ENCODE measurements at places on chromosomes 3 and 15.

DNA sequence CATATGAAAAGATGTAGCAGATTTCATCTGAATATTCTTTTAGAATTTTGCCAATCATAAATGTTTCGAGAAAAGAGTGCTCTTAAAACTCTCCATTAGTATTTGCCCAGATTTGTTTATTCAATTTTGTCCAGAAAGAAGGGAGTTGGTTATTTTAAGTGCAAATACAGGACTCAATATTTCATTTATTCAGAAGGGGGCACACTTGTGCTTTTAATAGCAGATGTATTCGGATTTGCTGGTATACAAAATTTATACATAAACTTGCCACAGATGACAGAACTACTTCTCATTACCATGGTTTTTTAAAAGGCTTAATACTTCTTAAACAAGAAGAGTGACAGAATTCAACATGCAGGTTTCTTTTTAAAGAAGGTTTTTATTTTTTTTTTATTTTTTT is 69.8 kb upstream of the GRM7 start:
- no peak for DNase-seq

- DNase-seq: no peak
Observed at GRCh38 chr3:128335621-128336296, 130.9 kb downstream of the DNAJB8 start.

DNA sequence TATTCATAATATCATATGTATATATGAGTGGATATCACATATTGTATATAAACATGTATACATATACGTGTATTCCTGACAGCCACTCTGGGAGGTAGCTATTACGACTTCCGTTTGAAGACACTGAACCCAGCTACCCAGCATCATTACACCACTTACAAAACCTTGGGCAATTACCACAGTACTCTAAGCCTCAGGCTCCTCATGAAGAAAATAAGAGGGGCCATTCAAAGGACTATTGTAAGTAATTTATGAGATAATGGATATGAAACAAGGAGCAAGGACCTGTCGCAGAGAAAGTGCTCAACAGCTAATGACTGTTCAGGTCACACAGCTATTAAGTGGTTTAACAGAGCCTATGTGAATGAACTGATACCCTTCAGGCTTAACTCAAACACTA is 52.4 kb downstream of the KCNMB2 start:
- no peak for DNase-seq

DNA sequence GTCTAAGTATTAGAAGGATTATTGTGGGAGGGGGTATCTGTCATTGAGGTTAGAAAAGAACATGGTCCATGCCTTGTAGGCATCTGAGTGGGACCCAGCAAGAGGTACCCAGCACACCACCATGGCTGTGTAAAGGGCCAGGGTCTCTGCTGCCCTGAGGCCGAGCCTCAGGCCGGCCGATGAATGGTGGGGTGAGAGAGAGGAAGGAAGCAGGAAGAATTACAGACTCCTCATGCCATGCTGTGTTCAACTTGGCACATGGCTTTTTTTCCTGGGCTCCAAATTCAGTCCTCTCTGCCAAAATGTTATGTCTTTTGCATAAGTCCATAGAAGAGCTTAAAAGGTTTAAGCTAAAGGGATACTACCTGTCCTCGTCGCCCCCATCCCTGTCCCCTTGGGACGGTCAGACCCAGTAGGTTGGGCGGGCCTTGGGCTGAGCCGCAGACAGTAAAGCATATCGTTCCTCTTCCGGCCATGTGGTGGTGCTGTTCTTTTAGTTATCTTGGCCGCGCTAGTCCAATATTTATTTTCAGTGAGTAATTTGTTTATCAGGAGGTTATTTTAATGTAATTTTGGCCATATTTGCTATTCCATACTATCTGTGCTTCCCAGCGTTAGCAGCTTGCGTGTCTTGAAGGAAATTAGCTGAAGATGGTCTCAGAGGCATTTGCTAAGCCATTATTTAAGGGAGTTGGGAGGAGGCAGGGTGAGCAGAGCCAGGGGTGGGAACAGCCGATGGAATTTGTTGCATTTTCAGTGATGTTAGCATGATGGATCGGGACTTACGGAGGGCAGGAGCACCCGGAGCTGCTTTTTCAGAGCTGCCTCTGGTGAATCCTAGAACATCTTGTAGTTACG is 152.4 kb downstream of the AGBL1 start:
- DNase-seq: no peak

DNA sequence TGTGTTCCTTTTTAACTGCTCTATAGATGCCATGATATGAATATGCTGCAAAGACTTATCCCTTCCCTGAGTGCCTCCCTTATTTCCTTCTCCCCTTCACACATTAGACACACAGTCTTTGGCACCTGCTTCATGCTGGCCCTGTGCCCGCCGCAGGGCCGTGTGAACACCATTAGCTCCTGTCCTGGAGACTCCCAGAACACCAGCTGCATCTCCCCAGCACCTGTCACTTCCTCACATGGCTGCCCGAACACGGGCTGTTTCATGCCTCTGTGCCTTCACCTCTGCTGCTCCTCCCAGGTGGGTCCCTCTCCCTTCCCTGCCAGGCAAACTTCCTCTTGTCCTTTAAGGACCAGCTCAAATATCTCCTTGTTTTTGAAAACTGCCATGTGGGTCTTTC is 40.5 kb upstream of the SEC13 start:
- DNase-seq: no peak

DNA sequence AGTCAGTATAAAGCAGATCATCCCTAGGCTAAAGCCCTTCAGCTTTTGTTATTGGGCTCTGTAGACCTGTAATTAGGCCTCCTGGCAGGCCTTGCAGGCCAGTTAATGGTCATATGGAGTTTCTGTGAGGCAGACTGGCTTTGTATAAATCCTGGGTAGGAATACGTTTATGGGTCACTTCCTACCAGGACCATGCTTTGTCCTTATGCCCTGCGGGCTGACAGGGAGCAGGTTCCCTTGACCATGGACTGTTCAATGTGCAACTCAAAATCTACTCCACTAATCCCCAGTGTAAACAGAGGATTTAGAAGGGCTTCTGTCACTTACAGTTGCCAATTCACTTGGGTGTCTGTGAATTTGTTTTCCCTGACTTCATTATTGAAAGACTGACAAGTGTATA is 202.7 kb upstream of the MLF1 start:
- DNase-seq: no peak

DNA sequence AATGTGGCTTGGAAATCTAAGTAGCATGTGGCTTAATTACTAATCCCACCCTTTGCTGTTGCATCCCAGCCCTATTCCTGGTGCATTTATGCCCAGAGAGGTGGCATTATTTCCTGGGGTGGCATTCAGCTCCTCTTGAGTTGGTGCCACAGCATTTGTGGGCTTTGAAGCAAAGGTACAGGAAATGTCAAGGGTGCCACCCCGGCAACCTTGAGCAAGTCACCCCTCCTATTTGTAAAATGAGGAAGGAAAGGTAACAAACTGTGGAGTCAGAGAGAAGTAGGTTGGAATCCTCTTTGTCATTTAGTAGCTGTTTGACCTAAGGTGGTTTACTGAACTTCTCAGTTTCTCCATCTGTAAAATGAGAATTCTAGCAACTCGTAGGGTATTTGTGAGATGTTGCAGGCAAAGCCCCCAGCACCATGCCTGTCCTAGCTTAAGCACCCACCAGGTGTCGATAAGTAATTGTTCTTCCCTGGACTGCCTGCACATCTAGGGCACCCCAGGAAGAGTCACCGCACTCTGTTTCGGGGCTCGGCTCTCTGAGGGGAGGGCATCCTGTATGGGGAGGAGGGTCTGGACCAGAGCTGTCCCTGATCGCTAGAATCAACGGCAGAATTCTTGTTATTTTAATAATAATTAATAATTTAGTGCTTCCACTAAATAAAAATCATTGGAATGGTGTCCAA is 17.1 kb downstream of the ISG20 start:
- peak; percentile 22 for DNase-seq

DNA sequence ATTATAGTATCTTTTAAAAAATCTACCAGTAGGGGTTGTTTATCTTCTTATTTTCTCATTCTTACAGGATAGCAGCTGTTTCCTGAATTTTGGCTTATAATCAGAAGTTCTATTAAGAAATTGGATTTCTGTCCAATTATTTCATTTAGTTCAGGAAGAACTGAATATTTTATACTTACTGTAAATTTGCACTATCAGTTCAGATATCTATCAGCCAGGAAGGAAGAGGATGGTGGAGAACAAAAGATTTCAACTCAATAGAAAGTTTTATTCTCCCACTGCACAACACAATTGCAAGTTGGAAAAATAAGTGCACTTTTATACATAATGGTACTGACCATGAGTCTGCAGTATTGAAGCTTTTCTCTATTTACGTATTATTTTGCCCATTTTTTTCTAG is 400.9 kb downstream of the PLOD2 start:
- no peak for DNase-seq

DNA sequence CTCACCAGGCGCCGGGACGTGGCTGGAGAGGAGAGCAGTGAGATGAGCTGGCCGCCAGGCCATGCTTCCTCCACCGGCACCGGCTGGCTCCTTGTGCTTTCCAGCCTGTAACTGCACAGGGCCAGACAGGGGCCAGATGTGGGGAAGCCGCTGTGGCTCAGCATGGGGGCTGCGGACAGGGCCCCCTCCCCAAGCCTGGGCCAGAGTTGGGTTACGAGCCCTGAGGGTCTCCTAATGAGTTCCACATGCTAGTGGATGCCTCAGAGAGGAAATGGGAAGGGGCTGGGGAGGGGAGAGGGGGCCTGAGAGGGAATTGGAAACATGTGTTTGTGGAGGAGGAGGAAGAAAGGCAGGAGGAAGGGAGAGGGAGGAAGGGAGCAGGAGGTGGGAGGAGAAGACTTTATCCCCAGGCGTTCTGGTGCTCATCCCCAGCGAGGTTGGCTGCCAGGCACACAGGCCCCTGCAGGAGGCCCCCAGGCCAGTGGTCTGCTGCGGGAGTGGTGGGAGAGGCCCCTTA is 11.7 kb upstream of the DUSP7 start:
- no peak for DNase-seq

- DNase-seq: no peak
Observed at GRCh38 chr3:69385723-69386555, at the start of gene FRMD4B. FRMD4B (minus strand) TSS chr3:69386088; CDS start chr3:69385989, 99 bp downstream.

DNA sequence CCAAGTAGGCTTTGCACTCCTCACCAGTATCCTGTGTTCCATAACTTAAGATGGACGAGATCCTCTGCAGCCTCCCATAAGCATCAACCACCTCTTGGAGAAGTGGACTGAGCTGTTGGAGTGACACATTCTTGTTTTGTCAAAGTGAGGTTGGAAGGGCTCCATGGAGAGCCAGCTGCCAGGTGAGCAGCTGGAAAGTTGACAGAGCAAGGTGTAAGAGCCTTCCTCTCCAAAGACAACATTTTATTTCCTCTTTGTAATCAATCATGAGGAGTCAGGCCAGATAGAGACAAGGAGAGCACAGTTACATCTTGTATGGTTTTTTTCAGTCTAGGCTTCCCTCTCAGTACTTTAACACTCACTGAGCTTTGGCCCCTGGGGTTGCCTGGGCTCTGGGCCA is 5.1 kb downstream of the ABI3BP start:
- no peak for DNase-seq

DNA sequence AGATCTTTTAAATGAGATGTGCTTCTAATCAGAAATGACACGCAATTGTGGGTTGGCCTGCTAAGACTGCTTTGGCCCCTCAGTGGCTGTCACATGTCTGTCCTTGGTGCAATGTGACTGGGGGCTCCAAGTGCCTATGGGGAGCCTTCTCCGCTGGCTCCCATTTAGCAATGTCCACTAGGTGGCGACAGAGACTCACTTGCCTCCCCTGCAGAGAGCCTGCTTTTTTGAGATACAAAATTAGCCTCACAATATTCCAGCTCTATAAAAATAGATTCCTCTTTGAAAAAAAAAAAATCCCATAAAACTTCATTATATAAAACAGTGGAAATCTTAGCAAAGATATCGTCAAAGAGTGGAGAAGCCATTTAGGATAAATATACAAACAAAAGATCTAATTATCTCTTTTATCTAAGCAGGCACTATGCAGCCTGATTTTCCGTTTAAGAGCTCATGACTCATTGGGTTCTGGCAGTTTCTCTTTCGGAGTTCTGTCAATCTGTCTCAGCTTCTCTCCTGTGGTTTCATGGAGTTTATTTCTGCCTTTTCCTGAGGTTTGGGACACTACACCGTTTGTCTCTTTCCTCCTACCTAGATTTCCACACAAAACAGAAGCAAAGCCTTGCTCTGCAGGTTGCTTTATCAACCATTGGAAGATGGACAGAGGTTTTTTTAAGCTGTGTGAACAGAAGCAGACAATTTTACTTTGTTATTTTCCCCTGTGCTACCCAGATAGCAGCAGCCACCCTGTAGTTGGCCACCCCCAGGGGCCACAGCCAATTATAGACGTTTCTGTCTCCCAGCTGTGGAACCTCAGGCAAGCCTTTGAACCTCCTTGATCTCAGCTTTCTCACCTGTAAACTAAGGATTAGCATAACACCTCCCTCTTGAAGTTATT is 68.4 kb upstream of the TNFAIP8L3 start:
- DNase-seq: no peak

DNA sequence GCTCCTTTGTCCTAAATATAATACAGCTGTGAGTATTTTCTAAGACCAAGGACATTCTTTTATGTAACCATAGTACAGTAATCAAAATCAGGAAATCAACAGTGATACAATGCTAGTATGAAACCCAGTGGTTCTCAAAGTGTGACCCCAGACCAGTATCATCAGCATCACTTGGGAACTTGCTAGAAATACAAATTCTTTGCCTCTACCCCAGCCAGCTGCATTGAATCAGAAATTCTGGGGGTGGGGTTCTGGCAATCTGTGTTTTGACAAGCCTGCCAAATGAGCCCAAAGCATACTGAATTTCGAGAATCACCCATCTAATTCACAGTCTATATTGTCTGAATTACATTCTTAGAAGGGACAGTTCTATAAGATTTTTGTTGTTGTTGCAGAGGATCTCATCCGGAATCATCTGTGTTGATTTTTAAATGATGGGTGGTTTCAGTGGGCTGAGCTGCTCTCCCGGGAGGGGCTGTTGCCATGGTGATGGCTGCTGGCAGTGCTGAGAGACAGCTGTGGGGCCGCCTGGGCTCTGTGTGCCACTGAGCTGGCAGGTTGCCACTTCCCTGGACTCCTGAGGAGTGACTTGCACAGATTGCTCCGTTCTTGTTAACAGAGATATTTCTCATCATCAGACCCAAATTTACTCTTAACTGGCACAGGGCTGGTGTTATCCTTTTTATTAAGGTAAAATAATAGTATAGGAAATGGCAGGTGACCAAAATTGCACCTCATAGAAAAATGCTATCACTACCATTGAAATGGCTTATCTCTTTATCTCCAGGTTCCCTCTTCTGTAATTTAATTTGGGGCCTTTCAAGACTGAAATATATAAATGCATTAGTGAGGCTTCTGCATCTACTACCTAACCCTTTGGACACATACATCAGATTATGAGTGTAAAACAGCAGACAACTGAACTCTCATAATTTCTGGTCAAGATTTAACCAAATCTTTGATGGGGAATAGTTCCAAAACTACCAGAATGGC is 56.5 kb downstream of the NEK11 start:
- DNase-seq: no peak

DNA sequence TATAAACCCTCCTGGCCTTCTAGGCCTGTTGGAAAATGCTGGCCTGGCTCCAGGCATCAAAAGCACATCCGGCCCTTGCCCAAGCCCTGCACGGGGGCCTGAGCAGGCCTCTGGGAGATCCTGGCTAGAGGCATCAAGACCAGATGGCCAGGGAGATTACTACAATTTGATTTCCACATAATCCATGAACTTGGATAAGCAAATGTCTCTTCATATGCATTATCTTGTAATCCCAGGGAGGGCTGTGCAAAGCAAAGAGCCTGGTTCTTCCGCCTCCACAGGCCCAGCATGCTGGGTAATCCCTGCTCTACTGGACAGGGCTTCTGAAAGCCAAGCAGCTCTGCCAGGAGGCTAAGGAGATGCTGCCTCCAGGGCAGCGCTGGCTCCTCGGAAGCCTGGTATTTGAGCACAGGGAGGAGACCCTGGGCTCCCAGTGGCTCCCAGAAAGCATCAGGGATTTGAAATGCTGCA is 18.2 kb downstream of the MRPL46 start:
- DNase-seq: peak; percentile 65

- DNase-seq: no peak
Observed at GRCh38 chr15:45111390-45112142, 2.4 kb downstream of the DUOX2 start.
